BJ (cell line): ENCODE measurements at places on chromosomes 1 and 21. TPM values are rescaled to one million over a fixed set of nuclear protein-coding genes. Genes with fewer than 3 reads are reported as not detected.

GRCh38 chr1:238722812-238723211, 663.6 kb upstream of the CHRM3 start:
- no peak for DNase-seq

GRCh38 chr21:31443736-31444521, 99.9 kb upstream of the TIAM1 start:
- DNase-seq: no peak

DNA sequence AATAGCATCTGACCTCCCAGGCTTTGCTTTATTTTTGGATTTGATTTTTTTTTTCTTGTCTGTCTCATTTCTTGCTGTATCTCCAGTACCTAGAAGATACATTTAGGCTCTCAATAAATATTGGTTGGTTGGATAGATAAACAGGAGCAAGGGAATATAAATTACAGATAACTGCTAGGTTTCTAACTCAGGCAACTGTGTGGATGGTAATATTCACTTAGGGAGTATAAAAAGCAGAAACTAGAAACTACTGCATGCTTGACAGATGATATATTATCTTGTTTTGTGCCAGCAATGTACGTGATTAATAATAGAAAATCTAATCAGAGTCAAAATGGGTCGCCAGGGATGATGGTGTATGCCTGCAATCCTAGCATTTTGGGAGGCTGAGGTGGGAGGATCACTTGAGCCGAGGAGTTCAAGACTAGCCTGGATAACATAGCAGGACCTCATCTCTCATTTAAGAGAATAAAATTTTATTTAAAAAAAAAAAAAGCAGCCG, 31.0 kb upstream of the TARS2 start:
- no peak for DNase-seq

DNA sequence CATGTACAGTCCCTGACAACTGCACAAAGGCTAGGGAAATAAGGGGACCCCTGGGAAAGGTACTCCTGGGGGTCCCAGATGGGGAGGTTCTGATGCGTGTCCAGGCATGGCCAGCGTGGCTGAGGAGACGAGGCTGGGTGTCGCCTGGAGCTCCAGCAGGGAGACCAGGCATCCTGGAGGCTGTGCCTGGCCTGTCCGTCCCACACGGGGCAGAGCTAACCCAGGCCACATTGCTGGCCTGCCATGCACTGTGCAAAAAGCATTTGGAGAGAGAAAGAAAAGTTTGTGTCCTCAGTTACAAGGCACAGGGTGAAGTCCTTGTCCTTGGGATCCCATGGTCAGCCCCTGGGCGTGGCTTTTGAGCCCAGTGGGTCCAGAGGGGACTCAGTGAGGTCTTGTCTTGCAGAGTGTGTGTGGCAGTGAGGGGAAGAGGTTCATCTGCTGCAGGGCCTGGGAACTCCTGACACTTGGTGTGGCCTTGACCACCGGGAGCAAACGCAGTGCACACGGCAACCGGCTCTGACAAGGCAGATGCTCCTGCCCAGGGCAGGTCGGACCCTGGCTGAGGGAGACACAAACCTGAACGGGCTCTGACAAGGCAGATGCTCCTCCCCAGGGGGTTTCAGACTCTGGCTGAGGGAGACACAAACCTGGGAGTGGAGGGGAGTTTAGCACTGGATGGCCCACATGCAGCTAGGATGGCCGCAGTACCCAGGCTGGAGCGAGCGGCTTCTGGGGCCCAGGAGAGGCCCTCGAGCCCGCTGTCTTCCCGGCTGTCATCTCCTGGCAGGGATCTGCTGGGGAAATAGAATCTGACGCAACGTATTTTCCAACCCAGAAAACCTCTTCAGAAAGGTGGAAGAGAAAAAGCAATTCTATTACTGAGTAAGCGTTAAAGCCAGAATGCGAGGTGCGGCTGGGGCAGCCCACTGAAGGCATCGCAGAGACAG, 37.3 kb upstream of the COL18A1 start:
- DNase-seq: no peak

GRCh38 chr1:226686440-226687425, 52.3 kb downstream of the ITPKB start:
- DNase-seq: no peak

GRCh38 chr1:228291906-228292608, 84.2 kb downstream of the OBSCN start:
- DNase-seq: no peak

GRCh38 chr1:151838222-151839081, 1.2 kb downstream of the C2CD4D start:
- no peak for DNase-seq

DNA sequence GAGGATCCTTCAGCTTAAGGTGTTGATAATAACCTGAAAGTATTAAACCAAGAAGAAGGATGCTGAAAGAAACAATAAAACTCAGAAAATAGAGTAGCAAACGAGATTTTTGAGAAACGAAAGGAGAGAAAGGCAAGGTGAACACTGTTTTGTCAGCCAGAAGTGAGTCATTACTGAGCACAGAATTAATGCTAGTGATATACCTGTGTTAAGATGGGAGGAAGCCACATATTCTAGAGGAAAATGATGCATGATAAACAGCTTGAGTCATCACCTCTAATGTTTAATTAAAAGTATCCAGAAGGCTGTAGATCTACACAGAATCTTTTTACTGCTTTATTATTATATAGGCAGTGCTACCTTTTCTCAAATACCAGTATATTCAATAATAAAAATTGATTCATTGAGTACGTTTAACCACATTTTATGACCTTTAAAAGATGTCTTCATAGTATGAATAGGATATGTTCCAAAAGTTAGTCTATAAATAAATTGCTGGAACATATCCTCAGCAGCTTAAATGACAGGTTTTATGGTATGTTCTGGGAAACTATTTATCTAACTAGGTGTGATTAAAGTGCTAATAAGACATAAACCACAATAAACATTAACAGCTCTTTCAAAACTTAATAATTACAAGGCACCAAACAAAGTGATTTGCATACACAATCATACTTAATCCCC, 10.3 kb downstream of the SH3GLB1 start:
- DNase-seq: no peak

DNA sequence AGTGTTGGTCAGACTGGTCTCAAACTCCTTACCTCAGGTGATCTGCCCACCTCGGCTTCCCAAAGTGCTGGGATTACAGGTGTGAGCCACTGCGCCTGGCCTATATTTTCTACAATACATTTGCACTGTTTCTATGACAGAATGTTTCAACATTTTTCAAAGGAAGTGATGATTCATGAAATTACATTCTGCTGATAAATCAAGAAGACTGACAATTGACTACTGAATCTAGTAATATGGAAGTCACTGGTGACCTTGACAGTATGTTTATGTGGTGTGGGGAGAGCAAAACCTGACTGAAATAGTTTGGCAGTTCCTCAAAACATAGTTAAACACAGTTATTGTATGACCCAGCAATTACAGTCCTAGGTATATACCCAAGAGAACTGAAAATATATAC, 18.1 kb downstream of the LRIF1 start:
- no peak for DNase-seq

- no peak for DNase-seq
These were observed 37.6 kb downstream of the FCRL2 start for GRCh38 chr1:157739229-157739901.

DNA sequence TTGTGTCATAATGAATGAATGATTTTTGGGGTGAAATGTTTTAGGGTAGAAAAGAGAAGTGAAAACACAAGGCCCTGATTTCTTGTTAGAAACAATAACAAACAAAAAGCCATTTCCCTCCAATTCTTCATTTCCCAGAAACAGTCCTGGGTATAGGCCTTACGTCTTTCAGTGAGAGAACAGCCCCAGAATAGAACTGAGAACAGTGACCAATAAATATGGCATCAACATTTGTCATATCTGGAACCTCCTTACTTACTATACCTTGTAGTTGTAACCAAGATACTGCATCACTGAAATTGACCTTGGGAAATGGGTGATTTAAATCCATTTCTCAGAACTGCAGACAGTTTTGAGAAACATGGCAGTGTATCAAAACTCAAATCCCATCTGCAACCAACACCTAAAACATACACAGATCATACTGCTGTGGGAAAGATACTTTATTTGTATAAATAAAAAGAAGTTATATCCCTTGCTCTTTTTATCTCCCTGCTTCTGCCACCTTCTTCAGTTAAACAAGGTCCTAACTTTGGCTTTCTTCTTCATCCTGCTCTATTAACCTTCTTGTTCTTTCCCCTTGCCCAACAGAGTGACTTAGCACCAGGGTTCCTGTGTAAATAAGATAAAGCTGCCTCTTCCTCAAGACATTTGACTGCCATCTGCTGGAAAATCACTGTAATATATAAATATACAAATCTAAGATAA, 19.5 kb downstream of the XKR8 start:
- DNase-seq: no peak

DNA sequence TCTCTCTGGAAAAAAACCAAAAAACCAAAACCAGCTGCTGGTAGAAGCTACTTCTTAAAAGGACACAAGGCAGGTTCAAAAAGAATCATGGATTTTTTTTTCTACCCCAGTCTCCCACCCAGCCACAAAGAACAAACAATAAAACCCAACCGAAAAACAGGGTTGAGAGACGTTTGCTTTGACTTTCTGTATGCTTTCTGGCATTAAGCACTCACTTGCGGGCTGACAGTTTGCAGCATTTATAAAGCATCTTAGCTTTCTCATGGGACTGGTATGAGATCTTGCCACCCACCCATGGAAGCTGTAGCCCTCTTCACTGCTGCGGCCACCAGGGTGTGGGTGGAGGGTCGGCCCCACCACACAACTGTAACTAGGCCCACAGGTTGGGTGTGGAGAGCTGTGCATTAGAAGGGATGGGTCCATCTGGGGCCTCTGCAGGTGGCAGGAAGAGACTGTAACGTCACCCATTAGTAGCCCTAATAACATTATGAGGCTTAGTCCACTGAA, 165.7 kb downstream of the RHOU start:
- no peak for DNase-seq

DNA sequence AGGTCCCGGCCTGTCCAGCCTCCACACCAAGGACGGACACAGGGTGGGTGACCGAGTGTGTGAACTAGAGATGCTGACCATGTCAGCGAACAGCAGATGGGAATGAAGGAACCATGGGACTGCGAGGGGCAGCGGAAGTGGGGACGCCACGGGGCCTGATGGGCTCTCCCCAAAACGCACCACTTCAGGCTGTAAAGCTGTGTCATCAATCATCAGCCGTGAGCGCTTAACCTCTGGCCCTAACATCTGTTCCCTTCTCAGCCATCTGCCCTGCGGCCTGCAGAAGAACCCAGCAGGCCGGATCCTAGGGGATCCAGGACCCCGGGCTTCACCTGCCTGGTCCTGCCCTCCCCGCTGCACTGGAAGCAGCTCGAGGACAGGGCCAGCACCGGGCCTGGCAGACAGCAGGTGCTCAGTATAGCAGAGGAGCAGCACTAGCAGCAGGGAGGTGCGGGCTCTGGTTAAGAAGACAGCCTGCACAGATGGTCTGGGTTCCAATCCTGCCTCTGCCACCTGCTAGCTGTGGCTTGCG, 58.7 kb downstream of the DMRTB1 start:
- no peak for DNase-seq

- no peak for DNase-seq
These were observed 402.8 kb downstream of the PCP4 start for GRCh38 chr21:40270047-40270446.

DNA sequence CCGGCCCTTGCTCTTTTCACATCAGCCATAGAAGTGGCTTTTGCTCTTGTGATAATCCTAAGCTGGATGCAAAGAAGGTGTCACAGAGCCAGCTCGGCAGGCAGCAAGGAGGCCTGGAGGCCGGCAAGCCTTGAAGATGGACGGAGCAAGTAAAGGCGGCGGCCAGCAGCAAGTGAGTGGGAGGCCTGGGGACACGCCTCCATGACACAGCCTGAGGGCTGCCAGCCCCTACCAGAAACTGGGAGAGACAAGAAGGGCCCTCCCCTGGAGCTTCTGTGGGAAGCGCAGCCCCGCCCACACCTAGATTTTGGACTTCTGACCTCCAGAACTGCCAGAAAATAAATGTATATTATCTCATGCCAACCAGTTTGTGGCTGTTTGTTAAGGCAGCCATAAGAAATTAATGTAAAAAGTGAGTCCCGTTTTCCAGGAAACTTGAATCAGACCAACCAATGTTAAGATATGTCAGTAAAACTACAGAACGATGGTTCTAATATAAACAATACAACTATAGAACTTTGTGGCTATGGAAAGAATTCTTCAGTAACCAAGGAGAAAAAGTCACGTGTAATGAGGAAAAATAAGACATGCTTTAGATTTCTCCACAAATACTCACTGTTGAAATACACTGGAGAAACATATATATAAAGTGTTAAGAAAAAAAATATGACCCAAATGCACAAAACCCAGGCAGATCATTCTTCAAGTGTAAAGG, 49.9 kb downstream of the BACE2 start:
- DNase-seq: no peak

GRCh38 chr1:180962178-180962577, 49.5 kb downstream of the KIAA1614 start:
- DNase-seq: no peak

- no peak for DNase-seq
These were observed 81.6 kb upstream of the PPP2R5A start for GRCh38 chr1:212203630-212204029.

GRCh38 chr1:221926441-221926840, 184.6 kb upstream of the DUSP10 start:
- no peak for DNase-seq

DNA sequence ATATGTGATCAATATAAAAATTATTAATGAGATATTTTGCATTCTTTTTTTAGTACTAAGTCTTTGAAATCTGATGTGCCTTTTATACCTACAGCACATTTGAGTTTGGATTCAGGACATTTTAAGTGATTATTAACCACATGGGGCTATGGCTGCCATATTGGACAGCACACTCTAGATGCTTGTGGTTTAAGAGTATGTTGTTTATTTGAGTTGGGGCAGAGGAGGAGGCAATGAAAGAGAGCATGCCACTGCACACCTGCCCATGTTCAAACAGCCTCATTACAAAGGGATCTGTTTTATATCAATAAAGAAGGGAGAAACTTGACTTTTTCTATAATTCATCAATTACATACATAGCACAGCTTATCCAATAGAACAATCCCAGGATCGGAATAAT, 99.4 kb upstream of the EDEM3 start:
- no peak for DNase-seq

- DNase-seq: no peak
These were observed 80.5 kb upstream of the TTC39A start for GRCh38 chr1:51410568-51411460.

ST6GALNAC3 gene
- polyA plus RNA-seq: 0.05 and 0.06 TPM in 2 replicates

HEYL gene
- 0.16 and 0.50 TPM in 2 replicates for polyA plus RNA-seq

AGO1 gene
- polyA plus RNA-seq: 10.7 and 13.1 TPM in 2 replicates

TSTD1 gene
- 0.22 and 0.26 TPM in 2 replicates for polyA plus RNA-seq
